RPMI7951 (cell line): ENCODE measurements at places on chromosomes 2 and 18. TPM values are rescaled to one million over a fixed set of nuclear protein-coding genes. Genes with fewer than 3 reads are reported as not detected.

Gene CFAP65
- total RNA-seq: 0.10 and 0.12 TPM in 2 replicates

Gene SERPINB10
- 0.10 and 0.60 TPM in 2 replicates for total RNA-seq

Gene VAMP5
- total RNA-seq: 25.7 and 33.6 TPM in 2 replicates

Gene BOLL
- total RNA-seq: not detected in 2 replicates

Gene GALNT1
- total RNA-seq: 28.3 and 37.1 TPM in 2 replicates

Gene RSAD2
- 1.3 and 3.6 TPM in 2 replicates for total RNA-seq

Gene MALL
- 3.8 and 4.2 TPM in 2 replicates for total RNA-seq

Gene MYO1B
- 173 and 185 TPM in 2 replicates for total RNA-seq

Gene RBKS
- total RNA-seq: 1.8 and 2.8 TPM in 2 replicates

Gene SCN2A
- total RNA-seq: under 0.01 and 0.29 TPM in 2 replicates

Gene TMEM169
- total RNA-seq: 2.2 and 2.9 TPM in 2 replicates

Gene SPRED2
- total RNA-seq: 17.1 and 20.2 TPM in 2 replicates
